ENCODE measurements at places on chromosomes 11 and 22. TPM values are rescaled to one million over a fixed set of nuclear protein-coding genes. Genes with fewer than 3 reads are reported as not detected.
A peak's percentile ranks its signal among the peaks of the same experiment; 100 is the strongest.

DNA sequence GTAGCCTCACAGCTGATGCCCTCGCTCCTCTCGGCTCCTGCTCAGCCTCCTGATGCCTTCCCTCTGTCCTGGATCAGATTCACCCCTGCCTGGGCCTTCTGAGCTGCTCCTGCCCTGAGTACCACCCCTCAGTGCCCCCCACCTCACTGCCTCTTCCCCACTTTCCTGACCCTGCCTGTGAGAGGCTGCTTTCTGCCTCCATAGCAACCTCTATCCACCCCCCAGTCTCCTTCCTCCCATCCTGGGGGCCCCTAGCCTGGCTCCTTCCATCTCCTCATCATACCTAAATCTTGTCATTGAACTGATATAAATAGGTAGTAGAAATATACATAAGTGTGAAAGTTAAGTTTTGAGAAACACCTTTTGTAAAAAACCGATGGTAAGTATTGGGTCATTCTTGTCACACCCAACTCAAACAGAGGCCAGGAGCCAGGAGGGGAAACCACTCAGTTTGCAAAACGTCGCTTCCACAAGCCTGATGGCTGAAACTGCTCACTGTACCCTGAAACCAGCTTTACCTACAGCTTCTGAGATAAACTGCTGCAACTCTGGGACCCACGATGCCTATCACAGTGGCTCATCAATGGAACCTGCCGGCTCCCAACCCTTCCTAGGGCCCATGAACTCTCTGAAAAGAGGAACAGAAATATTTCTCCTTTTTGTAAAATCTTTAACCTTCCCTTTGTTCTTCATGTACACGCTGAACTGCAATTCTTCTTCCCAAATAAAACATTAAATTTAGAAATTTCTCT is 4.8 kb upstream of the APOBEC3H start:
- no peak for DNase-seq

- no peak for DNase-seq
Measured at GRCh38 chr22:23376256-23376655, 195.9 kb downstream of the BCR start.

DNA sequence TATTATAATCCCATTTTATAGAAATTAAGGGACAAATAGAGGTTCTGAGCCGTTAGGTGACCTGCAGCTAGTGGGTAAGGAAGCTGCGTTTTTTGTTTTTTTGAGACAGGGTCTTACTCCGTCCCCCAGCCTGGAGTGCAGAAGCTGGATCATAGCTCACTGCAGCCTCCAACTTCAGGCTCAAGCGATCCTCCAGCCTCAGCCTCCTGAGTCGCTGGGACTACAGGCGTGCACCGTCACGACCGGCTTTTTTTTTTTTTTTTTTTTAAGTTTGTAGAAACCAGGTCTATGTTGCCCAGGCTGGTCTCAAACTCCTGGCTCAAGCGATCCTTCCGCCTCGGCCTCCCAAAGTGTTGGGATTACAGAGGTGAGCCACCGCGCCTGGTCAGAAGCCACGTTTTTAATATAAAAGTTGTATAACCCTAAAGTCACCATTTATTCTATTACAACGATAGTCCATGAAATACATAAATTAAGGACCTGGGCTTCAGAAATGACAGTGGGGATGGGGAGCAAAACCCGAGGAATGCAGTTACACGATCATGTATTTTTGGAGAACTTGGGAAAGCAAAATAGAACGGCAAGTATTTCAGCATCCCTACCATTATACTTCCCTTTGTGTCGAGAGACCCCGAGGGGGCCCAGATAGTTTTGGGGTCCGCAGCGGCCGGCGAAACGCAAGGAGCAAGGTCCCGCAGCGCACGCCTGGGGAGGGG is 638 bp downstream of the SAAL1 start:
- DNase-seq = no peak

GRCh38 chr11:79431535-79431934 is 9.3 kb downstream of the TENM4 start:
- no peak for DNase-seq

DNA sequence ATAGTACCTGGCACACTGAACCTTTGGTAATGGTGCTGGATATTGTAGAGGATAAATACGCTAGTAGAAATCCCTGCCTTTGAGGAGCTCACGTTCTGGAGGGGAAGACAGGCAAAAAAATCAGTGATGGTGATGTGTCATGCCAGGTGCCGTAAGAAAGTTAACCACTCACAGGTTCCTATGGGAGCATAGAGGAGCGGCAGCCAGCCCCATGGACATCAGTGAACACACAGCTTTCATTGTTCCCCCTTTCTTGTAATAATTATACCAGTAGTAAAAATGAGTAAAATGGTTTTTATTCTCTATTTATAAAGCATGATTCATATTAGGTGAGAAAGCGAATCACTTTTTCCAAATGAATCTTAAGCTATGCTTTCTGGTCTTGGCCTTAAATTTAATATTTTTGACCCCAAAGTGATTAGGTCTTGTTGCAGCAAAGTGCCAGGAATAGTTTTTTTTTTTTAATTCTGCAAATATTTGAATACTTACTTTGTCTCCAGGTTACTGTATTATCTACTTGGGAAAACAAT is 57.9 kb downstream of the UVRAG start:
- no peak for DNase-seq

DNA sequence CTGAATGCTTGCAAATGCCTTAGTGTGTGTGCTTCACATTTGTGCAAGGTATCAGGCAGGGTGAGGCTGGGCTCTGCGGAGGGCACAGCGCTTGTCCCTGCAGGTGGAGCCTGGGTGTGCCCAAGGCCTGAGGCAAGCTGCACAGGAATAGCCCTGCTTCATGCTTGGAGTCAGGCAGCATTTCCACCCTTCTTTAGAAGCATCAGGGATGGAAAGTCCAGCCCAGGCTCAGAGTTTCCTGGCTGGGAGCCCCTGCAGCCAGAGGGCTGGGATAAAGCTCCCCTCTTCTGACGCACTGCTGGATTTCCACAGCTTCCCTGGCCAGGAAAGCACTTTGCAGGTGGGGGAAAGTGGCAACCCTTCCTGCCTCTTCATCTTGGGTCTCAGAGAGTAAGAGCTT is 63.4 kb downstream of the GALNT18 start:
- DNase-seq = no peak

DNA sequence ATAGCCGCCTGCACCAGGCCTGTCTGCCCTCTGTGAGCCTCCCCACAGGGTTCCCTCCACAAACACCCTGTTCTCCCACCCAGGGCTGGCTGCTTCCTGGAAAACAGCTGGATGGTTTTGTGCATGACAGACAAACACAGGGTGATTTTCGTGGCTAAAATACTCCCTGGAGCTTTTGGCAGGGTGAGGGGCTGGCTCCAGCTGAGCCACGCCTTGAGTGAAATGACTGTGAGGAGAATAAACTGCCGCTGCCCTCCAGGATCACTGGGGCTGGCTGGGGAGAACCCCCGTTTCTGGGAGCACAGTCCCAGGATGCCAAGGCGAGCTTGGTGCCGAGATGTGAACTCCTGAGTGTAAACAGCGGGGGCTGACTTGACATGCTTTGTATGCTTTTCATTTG is 20.3 kb upstream of the PPP6R3 start:
- no peak for DNase-seq

GRCh38 chr22:37258753-37259401 is 14.8 kb upstream of the RAC2 start:
- DNase-seq = no peak

- no peak for DNase-seq
Measured at GRCh38 chr11:35974882-35975589, 31.2 kb downstream of the LDLRAD3 start.

DNA sequence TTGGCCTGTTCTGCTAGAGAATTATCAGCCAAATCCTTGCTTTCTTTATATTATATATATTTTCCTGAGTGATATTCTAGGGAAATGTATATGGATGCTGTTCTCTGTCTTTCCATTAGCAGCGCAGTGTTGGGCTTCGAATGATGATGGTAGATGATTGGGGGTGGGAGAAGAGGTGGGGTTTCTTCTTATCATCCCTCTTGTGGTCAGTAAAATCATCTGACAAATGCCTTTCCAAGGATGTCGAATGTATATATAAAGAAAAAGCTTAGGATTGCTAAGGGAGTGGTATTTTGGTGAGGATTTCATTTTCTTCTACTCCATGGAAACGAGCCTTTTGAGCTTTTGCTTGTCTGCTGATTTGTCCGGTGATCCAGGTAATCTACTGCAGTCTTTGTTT is 48.9 kb downstream of the ARHGEF12 start:
- peak; percentile 13 for DNase-seq

DNA sequence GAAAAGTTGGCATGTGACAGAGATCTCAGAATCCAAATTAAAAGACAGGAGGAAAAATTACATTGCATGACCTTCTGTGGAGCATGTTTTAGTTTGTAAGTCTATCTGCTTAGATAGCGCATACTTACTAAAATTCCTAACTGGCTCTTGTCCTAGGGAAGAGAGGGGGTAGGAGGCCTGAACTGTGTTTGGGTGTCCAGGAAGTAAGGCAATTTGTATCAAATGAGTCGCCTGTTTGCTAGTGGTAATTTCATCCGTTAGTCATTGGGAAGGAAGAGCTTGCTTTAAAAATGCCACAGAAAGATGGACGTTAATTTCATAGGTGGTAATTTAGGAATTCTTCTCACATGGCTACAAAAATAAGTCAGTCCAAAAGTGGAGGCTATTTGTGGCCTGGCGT is 18.5 kb downstream of the GRK3 start:
- no peak for DNase-seq

DNA sequence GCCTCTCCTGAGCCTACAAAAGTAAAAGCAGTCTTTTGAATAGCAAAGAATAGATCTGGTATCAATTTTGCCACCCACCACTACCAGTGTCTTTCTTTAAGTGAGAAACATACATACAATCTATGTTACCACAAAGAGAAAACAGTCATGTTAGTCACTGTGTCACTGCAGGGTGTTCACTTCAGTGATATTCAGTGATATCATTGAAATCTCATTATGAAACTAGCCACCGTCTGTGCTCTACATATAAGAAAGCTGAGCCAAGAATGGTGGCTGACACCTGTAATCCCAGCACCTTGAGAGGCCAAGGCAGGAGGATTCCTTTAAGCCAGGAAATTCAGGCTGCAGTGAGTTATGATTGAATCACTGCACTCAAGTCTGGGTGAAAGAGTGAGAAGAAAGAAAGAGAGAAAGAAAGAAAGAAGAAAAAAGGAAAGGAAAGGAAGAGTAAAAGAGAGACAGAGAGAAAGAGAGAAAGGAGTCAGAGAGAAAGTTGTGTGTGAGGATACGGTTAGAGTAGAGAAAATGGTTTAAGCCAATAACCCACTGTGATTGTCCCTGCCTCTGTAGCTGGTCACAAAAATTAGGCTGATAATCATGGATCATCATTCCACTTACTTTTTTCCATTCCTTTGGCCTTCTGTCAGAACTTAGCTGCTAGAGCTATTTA is 847.1 kb downstream of the FAM181B start:
- DNase-seq = no peak

- DNase-seq = no peak
Measured at GRCh38 chr11:10494636-10495463, 39.8 kb downstream of the AMPD3 start.

DNA sequence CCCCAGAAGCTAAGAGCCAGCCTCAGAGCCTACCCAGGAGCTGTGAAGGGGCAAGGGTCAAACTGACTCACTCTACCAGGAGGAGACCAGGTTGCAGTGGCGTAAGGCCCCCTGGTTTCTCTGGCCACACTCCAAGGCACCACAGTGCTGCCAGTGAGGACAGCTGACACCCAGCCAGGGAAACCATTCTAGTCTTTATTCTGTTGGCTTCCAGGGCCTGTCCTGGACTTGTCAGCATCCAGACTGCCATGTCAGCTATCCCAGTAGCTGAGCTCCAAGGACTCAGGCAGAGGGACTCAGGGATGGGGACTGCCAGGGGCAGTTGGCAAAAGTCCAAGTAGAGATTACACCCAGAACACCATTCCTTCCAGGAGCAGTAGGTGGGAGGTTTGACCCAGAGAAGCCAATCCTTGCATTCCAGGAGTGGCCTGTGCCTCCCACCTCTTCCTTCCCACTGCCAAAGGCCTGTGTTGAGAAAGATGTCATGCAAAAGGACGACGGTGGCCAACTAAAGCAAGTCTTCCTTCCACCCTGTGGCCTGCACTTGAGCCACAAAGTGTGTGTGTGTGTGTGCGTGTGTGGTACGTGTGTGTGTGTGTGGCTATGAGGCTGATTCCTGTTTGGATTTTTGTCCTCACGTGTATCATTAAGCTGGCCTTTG is 3.6 kb upstream of the MAPK8IP1 start:
- DNase-seq = no peak

DNA sequence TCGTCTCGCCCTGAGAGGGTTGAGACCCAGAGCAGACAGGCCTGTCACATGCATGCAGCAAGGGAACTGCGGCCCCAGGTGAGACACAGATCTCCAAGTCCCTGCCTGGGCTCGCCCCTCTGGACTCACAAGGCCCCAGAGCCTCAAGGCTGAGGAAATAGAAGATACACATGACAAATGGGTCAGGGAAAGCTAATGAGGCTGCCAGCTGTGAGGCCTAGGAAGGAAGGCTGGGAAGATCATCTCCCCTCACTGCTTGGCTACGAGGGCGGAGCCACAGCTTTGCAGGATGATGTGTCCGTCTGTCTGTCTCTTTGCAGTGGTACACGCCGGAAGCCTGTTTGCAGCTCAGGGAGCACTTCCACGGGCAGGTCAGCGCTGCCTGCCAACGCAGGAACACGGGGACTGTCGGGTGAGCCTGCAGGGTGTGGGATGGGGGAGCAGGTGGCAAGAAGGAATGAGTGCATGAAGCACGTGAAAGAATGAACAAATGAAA is 4.5 kb downstream of the RAB36 start:
- no peak for DNase-seq

The CYP2D6 gene
- 1.5 TPM for total RNA-seq

The USP2 gene
- 2.6 TPM for total RNA-seq

The CEND1 gene
- 0.94 TPM for total RNA-seq

The ELFN2 gene
- 1.1 TPM for total RNA-seq

The ARHGAP20 gene
- total RNA-seq = not detected

The SERPING1 gene
- 46.0 TPM for total RNA-seq

The ZNF214 gene
- 13.2 TPM for total RNA-seq

The MPPED2 gene
- 3.4 TPM for total RNA-seq
